Vein endothelial cell (primary cell): ENCODE measurements at places on chromosomes 3 and 15. TPM values are rescaled to one million over a fixed set of nuclear protein-coding genes. Genes with fewer than 3 reads are reported as not detected.

Gene GPR160
- 5.6 and 7.7 TPM in 2 replicates for total RNA-seq

Gene MME
- total RNA-seq, result 18.3 and 22.0 TPM in 2 replicates

Gene IFT122
- total RNA-seq, result 22.4 and 25.5 TPM in 2 replicates

Gene FGF7
- 0.19 and 0.98 TPM in 2 replicates for total RNA-seq

Gene KBTBD13
- not detected in 2 replicates for total RNA-seq

Gene GXYLT2
- total RNA-seq, result 1.1 and 2.3 TPM in 2 replicates

Gene GABRB3
- 0.76 TPM in 1 of 2 replicates, not detected in the other for total RNA-seq

Gene DNAH12
- total RNA-seq, result under 0.01 and 0.10 TPM in 2 replicates

Gene TERC
- 127 and 245 TPM in 2 replicates for total RNA-seq

Gene ZBTB20
- 22.8 and 29.4 TPM in 2 replicates for total RNA-seq

Gene CHST14
- 18.6 and 20.6 TPM in 2 replicates for total RNA-seq

Gene MOBP
- 0.19 and 0.65 TPM in 2 replicates for total RNA-seq

Gene GCNT3
- total RNA-seq, result not detected in 2 replicates

Gene METTL6
- total RNA-seq, result 21.2 and 21.7 TPM in 2 replicates

Gene IL17RB
- not detected in 2 replicates for total RNA-seq

Gene TMEM108
- total RNA-seq, result 0.10 and 0.33 TPM in 2 replicates

Gene CCDC39
- total RNA-seq, result 0.10 TPM in 1 of 2 replicates, not detected in the other

Gene PSTPIP1
- total RNA-seq, result not detected in 2 replicates

Gene PLAAT1
- 0.98 and 2.5 TPM in 2 replicates for total RNA-seq

Gene CPNE9
- not detected in 2 replicates for total RNA-seq

Gene LIPH
- total RNA-seq, result not detected in 2 replicates

Gene TNK2
- total RNA-seq, result 18.0 and 24.5 TPM in 2 replicates

Gene IL20RB
- total RNA-seq, result 0.33 and 1.3 TPM in 2 replicates

Gene SAMD7
- not detected in 2 replicates for total RNA-seq

Gene SLC22A14
- 0.10 TPM in 1 of 2 replicates, not detected in the other for total RNA-seq

Gene RSRC1
- total RNA-seq, result 33.3 and 44.9 TPM in 2 replicates

Gene SKOR1
- 0.10 TPM in 1 of 2 replicates, not detected in the other for total RNA-seq

Gene PRR20G
- total RNA-seq, result not detected in 2 replicates

Gene GPR27
- total RNA-seq, result not detected in 2 replicates

Gene CLSTN2
- total RNA-seq, result under 0.01 and 0.65 TPM in 2 replicates
